IPS DF 19.7 (cell line): ENCODE measurements at places on chromosomes 2 and 18.

DNA sequence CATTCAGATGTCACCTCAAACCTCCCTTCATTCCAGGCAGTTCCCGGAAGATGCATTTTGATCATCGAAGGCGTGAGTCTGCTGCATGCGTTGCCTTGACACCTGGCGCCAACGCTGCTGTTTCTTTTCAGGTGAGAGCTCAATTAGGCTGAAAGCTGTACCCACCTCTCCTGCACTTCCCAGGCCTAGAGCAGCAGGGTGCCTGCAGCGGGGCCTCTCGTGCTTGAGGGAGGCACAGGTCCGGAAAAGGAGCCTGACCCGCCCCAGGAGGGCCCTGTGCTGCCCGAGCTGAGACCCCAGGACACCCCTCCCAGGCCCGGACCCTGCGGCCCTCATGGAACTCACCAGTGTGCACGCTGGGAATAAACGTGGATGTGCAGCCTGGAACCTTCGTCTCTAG is 31.4 kb upstream of the KCNG2 start:
- DNase-seq = no peak

DNA sequence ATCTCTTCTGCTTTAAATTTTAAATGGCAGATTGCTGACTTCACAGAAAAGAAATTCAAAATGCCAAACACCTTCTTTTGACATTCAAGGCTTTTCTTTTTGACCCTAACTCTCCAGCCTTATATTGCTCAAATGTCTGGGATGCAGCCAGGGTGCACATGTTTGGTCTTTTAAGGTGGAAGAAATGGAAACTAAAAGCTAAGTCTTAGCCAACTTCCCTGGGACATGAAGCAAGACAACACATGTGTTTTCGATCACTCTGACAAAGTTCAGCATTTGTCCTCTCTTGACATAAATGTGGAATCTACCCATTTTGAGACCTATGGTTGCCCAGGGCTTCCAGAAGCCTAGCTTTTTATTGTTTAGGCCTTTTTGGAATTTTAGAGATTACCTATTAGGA is 161.6 kb downstream of the RDH14 start:
- DNase-seq = no peak

DNA sequence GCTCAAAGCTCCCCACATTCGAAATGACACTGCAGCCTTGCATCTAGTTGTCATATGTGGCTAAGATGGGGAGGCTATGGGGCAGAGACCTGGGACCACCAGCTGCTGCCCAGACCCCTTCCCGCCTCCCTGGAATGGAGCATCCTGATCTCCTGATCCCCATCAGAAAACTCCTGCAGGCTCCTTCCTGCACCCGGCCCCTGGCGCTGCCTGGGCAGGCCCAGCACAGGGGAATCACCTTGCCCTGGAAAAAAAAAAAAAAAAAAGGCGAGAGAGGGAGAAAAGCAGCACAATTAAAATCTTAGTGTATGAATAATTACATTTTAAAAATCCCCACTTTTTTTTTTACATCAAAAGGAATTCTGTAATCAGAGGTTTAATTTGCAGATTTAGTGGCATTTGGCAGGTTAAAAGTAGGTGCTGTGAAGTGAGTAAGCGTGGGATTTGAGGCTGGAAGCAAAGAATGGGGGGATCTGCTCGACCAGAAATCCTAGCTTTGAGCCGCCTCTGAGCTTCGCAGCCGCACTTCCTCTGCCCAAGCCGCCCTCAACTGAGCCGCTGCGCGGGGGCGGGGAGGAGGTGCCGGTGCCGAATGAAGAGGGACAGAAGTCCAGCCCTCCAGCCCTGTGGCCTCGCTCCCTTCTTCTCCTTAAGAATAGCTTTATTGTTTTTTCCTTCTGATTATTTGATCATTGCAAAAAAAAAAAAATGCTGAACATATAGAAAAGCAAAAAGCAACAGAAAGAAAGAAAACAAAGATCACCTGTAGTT is 30.0 kb downstream of the THNSL2 start:
- no peak for DNase-seq

GRCh38 chr2:146850746-146851145 is 994.1 kb upstream of the ACVR2A start:
- DNase-seq = no peak

DNA sequence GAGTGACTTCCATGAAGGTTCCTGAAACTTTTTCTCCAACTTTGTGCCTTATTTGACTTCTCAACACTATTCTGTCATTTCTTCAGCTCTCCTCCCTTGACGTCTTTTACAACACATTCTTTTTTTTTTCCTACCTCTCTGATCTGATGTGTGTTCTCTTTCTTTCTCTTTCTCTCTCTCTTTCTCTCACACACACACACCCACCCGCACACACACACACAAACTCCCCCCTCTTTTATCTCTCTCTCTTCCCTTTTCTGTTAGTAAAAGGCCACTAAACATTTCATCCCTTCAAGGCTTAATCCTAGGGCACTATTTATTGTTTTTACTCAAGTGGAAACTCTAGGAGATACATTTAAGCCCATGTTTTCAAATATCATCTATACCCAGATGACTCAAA is 107.8 kb upstream of the CNTNAP5 start:
- DNase-seq = no peak

DNA sequence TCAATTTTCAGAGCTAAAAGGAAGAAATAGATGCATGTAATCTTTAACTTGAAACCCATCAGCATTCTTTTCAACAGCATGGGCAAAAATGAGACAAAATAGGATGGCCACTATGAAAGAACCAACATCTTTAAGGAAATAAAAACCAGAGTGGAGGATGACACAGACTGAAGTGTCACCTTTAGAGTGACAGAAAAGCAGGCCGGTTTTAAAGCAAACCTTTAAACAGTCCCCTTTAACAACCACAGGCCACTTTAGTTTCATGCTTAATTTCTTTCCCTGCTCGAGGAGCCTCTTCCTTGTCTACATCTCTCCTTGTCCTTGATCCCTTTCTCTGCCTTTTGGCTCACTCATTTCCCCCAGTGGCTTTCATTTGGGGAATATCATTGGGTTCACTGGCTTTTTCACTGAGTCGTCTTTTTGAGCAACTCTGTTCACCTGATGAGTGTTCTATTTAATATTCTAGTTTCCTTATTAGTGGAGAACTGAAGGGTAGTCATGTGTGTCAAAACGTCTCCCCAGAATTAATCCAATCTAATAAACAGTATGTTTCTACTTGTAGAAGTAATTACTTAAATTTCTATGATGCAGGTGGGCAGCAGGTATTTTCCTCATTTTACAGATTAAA is 72.5 kb downstream of the DOCK10 start:
- no peak for DNase-seq

DNA sequence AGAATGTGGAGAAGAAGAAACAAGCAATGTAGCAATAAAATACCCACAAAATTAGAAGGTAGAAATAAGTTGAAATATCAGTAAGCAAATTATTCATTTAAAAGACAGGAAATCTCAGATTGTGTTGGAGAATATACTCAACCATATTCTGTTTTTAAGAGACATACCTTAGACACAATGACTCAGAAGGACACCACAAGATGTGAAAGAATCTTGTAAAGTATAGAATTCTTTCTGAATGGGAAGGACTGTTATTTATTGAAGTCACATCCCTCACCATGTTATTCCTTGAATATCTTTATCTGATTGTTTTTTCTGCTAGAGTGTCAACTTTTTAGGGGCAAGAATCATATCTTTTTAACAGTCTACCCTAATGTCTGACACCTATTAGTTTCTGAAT is 50.4 kb downstream of the CTAGE1 start:
- no peak for DNase-seq

DNA sequence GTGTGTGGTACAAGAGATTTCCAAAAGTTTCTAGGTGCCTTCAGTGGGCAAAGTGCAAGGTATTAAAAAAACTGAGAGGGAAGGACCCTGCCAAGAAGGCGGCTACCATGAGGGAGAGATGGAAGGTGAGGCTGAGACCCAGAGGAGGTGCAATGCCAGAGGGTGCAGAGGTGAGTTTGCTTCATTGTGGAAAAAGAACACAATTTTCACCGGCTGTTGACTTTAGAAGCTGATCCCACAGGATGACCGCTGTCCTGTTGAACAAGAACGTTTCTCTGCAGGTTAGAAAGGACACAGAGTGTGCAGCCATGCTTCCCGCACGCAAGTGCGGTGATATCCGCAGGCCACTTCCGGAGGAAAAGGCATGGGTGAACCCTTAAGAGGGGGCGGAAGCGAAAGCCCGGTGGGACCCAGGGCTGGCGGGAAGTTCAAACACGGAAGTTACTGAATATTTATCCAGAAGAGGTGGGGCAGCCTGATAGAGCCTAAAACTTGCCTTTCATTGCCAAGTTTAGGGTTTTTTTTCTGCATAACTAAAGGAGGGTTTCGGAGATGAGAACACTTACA is 16.6 kb downstream of the SP110 start:
- no peak for DNase-seq

DNA sequence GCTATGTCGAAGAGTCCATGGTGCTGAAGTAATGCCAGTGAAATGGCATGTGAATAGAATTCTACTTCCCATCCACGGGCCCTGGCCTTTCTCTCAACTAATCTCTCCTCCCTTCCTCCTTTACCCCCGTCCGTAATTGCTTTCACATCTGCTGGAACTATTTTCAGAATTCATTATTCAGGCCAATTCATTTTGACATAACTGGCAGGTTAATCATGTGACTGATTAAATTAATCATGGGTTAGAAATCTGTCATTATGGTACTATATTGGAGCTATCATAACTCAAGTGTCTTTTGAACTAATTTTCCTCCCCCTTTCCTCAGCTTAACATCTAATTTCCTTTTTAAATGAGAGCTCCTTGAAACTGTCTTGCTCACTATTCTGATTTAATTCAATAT is 66.9 kb downstream of the ZDBF2 start:
- DNase-seq = no peak

DNA sequence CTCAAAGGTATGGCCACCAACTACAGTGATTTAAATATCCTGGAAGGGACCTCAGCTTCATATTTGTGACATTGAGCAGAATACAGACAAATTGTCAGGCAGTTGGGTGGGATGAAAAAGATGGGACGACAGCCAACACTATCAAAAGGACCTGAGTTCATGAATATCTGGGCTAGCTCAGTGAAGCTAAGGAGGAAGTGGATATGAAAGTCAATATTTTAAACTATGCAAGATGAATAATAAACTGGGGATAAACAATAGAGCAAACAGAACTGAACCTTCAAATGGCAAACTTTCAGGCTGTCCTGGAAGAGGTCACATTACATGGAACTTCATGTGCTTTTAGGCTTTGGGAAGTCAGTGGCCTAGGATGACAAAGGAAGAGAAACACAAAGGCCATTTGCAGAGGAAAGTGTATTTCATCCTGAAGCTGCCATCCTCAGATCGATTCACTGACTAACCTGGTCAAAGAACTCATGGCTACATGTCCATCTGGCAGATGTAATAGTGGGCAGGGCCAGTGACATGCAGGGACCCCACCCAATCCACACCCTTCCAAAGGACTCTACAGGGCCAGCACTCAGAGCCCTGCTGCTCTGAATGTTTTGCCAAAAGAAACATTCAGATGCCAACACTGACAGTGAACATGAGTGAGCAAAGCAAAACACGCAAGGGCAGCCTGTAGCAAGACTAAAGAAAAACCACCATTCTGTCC is 175.7 kb downstream of the ETAA1 start:
- no peak for DNase-seq

DNA sequence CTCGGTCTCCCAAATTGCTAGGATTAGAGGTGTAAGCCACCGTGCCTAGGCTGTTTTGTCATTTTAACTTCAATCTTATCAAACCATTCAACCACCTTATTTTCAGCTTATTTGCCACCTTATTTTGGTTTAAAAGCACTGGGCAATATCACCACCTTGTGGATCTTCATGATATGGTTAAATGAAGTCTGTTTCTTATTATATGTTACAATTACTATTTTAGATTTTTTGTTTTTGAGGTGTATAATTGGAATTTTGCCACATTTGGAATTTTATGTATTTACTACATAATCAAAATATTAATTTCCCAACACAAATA is 43.8 kb upstream of the SCN9A start:
- DNase-seq = no peak

DNA sequence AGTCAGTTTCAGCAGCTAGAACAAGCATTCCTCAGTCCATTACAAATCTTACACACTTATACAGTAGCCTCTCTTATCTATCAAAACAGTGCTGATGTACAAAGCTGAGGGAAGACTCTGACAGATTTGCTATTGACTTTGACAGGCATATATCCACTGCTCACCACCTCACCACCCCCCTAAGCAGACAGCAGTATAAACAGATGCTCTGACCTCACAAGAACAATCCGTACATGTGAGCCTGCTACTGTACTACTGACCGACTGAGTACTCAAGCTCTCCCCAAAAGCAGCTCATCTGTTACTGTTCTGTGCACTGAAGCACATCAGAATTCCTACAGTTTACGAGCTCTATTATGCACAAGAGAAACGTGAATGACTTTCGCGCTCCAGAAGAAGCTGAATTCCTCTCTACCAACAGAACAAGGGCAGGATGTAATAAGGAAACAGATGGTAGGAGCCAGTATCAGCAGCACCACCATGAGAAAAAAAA is 95.6 kb upstream of the PDE1A start:
- DNase-seq = no peak

DNA sequence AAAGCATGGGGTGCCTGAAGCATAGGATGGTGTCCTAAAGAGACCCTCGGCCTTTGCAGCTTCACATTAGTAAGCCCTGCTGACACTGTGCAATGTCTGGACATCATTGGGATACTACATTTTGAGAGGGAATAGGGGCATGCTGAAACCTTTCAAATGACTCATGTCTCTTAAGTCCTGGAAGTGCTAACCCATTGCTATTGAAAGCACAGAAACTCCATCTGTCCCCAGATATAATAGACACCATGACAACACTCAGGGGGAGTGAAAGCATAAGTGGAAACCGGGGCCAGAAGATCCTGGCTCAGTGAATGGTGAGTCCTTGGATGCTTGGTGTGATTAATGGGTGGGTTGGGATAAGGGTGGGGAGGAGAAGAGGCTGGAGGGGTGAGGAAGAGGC is 595.5 kb upstream of the ID2 start:
- DNase-seq = no peak

DNA sequence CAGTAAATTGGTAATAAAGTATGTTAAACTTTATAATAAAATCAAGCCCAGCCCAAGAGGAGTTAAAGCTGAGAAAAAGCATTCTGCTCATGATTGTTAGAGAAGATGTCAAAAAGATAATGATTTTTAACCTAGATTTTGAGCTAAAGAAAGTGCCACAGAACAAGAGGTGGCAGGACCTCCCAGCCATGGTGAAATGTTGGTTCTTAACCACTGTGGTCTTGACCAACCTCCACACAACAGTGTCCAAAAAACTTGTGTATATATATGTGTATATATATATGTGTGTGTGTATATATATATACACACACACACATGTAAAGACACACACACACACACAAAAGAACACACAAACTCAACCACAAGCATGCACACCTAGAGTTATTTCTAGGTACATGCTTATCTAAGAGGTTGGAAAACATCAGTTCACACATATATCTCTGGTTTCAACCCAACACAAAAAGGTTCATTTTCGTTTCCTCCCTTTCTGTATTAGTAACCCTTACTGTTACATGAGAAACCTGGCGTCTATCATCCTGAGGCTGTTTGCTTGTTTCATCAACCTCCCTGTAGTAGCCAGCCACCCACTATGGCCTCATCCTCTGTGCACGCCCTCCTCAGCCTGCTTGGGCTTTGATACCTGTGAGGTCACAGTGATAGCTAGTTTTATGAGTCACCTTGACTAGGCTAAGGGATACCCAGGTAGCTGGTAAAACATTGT is 631.8 kb upstream of the ID2 start:
- DNase-seq = no peak

- DNase-seq = peak; percentile 82
Observed at GRCh38 chr2:148577845-148578492, 66.6 kb upstream of the EPC2 start.

GRCh38 chr18:9079818-9080528 is 22.5 kb upstream of the NDUFV2 start:
- DNase-seq = no peak

GRCh38 chr2:38159191-38159590 is 83.2 kb upstream of the CYP1B1 start:
- no peak for DNase-seq
